ENCODE measurements at places on chromosomes 7 and 10.

DNA sequence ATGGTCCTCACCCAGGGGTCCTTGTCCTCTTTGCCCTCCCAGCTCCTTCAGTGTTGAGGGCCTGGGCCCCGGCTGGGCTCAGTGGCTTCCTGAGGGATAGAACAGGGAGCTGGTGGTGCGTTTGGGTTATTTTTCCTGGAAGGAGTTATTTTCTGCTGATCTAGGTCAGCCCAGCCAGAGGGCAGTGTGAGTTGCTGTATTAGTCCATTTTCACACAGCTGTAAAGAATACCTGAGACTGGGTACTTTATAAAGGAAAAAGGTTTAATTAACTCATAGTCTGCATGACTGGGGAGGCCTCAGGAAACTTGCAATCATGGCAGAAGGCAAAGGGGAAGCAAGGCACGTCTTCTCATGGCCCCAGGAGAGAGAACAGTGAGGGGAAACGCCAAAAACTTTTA lies 122.4 kb upstream of the PCBD1 start:
- no peak overlapping the region for H3K27ac ChIP-seq
- no peak for DNase-seq
- H3K4me1 ChIP-seq = peaks cover 8% of the 10 kb centered on the region
- H3K4me3 ChIP-seq = no peak overlapping the region

GRCh38 chr10:6361869-6362268 lies 159.1 kb downstream of the PFKFB3 start:
- H3K36me3 ChIP-seq = no peaks in the 10 kb centered on the region
- no peak for DNase-seq
- H3K4me3 ChIP-seq = no peak overlapping the region
- no peaks in the 10 kb centered on the region for H3K27me3 ChIP-seq

DNA sequence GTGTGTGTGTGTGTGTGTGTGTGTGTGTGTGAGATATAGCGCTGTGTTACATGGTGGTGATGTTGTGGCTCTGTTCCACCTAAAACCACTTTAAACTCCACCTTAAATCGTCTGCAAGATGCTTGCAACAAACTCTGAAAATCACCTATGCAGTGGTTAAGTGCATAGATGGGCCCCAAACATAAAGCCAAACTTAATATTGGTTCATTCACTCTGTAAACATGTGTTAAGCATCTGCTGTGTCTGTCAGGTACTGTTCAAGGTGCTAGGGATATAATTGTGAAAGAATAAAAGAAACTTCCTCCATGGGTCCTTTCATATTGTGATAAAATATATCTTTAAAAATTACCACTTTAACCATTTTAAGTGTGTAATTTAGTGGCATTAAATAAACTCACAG lies 645.4 kb upstream of the SORCS1 start:
- H3K36me3 ChIP-seq = no peaks in the 10 kb centered on the region
- no peak overlapping the region for H3K4me3 ChIP-seq
- no peaks in the 10 kb centered on the region for H3K4me1 ChIP-seq
- H3K27me3 ChIP-seq = no peaks in the 10 kb centered on the region

- no peak overlapping the region for H3K4me3 ChIP-seq
- H3K36me3 ChIP-seq = no peaks in the 10 kb centered on the region
- DNase-seq = no peak
- no peaks in the 10 kb centered on the region for H3K27me3 ChIP-seq
- H3K4me1 ChIP-seq = no peaks in the 10 kb centered on the region
These were observed 107.6 kb upstream of the PRSS58 start for GRCh38 chr7:142365410-142365842.

GRCh38 chr7:116395141-116395791 lies 104.3 kb upstream of the CAV2 start:
- no peaks in the 10 kb centered on the region for H3K4me1 ChIP-seq
- no peaks in the 10 kb centered on the region for H3K27me3 ChIP-seq
- peak overlapping the region; percentile 21 for H3K27ac ChIP-seq

DNA sequence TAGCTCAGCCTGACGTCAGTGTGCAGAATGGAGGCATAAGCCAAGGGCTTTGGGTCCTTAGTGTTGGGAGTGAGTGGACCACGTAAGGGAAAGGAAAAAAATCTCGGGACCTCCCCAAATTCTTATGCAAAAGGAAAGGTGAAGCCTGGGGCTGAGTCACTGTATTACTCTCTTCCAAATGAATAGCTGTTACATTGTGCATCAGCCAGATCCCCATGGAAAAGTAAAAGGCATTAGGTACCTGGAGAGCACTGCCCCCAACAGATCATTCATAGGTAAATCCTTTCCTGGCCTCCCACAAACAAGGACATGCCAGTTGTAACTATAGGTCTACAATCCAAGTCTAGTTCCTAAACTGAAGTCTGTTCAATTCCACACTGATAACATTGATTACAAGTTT lies 170.5 kb downstream of the C1GALT1 start:
- H3K27ac ChIP-seq = no peak overlapping the region
- no peak for DNase-seq
- H3K4me3 ChIP-seq = no peak overlapping the region
- no peaks in the 10 kb centered on the region for H3K27me3 ChIP-seq
- H3K4me1 ChIP-seq = no peaks in the 10 kb centered on the region
- H3K36me3 ChIP-seq = no peaks in the 10 kb centered on the region

- H3K27me3 ChIP-seq = peaks cover under 1% of the 10 kb centered on the region
- no peak overlapping the region for H3K27ac ChIP-seq
- H3K4me3 ChIP-seq = no peak overlapping the region
These were observed 22.8 kb upstream of the TARP start for GRCh38 chr7:38296059-38296857.

DNA sequence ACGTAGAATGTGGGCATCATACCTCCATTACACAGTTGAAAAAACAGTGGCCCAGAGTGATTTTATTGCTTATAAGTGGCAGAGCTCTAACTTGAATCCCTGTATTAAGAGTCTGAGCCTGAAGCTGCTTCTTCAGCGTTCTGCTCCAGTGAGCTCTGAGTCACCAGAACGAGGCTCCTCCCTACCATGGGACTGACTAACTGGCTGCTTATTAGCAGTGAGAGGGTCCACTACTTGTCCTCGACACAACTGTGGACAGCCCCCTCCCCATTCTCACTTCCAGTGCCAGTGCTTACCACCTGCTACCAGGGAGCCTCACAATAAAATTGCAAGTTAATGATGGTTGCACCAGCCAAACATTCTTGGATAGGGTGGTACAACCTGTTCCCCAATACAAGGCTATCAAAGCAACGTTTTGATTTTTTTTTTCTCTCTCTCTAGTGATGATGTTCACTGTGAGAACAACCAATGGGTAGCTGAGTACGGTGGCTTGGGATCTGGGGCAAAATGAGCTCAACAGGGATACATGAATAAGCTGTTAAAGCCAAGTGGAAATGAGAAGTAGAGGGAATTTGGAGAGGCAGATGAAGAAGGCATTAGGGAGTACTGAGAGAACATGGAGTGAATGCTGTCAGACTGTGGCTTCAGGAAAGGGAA lies 2.7 kb upstream of the NRG3 start:
- DNase-seq = no peak
- no peak overlapping the region for H3K4me3 ChIP-seq
- no peaks in the 10 kb centered on the region for H3K36me3 ChIP-seq

DNA sequence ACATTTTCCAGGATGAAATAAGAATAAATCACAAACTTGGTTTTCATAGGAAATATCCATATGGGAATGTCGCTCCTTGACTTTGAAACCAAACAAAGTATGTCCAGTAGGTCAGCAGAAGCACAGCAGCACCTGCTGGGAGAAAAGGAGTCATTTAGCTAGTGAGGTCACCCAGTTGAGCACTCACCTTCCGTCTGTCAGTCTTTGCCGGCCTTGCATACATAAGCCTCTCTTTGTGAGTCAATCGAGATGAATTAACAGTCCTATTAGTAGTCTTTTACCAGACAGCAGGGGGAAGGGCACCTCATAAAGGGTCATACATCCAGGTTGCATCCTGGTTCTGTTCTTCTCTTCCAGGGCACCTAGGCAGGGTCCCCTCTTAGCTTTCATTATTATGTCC lies 232.5 kb upstream of the FZD1 start:
- peaks cover 6% of the 10 kb centered on the region for H3K4me1 ChIP-seq
- no peaks in the 10 kb centered on the region for H3K36me3 ChIP-seq
- no peak overlapping the region for H3K4me3 ChIP-seq
- no peak for DNase-seq

DNA sequence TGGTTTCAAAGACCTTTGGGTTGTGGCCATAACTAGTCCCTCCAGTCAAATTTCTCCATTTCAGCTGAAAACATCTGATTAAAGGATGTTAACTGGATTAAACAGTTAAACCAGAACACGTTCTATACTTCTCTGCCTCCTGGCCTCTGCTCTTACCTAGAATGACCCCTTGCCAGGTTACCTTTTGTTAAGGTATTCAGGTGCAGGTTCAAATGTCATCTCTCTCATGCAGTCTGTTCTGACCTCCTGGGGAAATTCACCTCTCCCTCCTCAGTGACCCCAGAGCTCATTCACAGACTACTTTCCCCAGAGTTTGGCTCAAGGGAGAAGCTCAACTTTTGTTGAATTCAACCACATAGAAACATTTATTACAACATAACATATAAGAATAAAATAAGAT lies 67.8 kb downstream of the RELN start:
- H3K4me3 ChIP-seq = no peak overlapping the region
- H3K27ac ChIP-seq = no peak overlapping the region
- DNase-seq = no peak
- no peaks in the 10 kb centered on the region for H3K27me3 ChIP-seq
- no peaks in the 10 kb centered on the region for H3K4me1 ChIP-seq

GRCh38 chr7:2437136-2437535 lies 33.7 kb downstream of the CHST12 start:
- peaks cover 11% of the 10 kb centered on the region for H3K4me1 ChIP-seq
- no peak overlapping the region for H3K27ac ChIP-seq
- no peaks in the 10 kb centered on the region for H3K27me3 ChIP-seq
- peaks cover 53% of the 10 kb centered on the region for H3K36me3 ChIP-seq
- no peak overlapping the region for H3K4me3 ChIP-seq

- peaks cover 2% of the 10 kb centered on the region for H3K27me3 ChIP-seq
- no peak overlapping the region for H3K27ac ChIP-seq
- peak; percentile 32 for DNase-seq
- H3K4me3 ChIP-seq = no peak overlapping the region
- H3K36me3 ChIP-seq = no peaks in the 10 kb centered on the region
These were observed 11.2 kb downstream of the C10orf120 start for GRCh38 chr10:122688293-122688989.

DNA sequence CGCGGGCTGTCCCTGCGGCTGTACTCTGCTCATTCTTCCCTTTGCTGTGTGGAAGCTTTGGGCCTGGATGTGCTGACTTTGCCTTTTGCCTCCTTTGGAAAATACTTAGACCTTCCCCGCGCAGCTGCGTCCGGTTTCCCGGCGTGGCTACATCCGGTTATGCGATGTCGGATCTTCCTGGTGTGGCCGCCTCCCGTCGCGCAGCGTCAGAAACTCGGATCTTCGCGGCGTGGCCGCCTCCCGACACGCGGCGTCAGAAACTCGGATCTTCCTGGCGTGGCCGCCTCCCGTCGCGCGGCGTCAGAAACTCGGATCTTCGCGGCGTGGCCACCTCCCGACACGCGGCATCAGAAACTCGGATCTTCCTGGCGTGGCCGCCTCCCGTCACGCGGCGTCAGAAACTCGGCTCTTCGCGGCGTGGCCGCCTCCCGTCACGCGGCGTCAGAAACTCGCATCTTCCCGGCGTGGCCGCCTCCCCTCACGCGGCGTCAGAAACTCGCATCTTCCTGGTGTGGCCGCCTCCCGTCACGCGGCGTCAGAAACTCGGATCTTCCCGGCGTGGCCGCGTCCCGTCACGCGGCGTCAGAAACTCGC lies 50.2 kb upstream of the SUN1 start:
- no peak overlapping the region for H3K4me3 ChIP-seq
- peaks cover 43% of the 10 kb centered on the region for H3K4me1 ChIP-seq
- DNase-seq = no peak
- H3K27me3 ChIP-seq = no peaks in the 10 kb centered on the region
- H3K36me3 ChIP-seq = peaks cover 59% of the 10 kb centered on the region
- peak overlapping the region; percentile 80 for H3K27ac ChIP-seq

DNA sequence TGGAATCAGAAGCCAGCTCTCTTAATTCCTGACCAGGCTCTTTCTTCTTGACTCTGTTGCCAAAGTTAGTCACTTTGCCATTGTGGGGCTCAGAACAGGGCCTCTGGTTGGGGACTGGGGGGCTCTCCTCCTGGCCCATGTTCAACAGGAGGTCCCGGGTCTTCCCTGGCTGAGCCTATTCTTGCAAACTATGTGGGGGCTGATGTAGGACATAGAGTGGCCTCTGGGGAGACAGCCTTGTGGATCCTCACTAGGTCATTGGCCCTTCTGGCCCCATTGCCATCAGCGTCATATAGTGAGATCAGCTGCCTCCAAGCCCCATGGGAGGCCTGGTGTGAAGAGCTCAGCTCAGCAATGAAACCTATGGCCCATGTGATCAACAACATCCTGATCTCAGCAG lies 77.6 kb upstream of the LEP start:
- peaks cover 18% of the 10 kb centered on the region for H3K4me1 ChIP-seq
- H3K27ac ChIP-seq = no peak overlapping the region
- no peak overlapping the region for H3K4me3 ChIP-seq
- no peak for DNase-seq

- no peak overlapping the region for H3K27ac ChIP-seq
- H3K4me3 ChIP-seq = no peak overlapping the region
- no peaks in the 10 kb centered on the region for H3K36me3 ChIP-seq
- DNase-seq = no peak
These were observed 578.3 kb downstream of the ETV1 start for GRCh38 chr7:13411151-13411550.

GRCh38 chr7:24403557-24403956 lies 119.6 kb downstream of the NPY start:
- no peak overlapping the region for H3K4me3 ChIP-seq
- H3K4me1 ChIP-seq = no peaks in the 10 kb centered on the region
- no peaks in the 10 kb centered on the region for H3K36me3 ChIP-seq
- H3K27ac ChIP-seq = no peak overlapping the region
- DNase-seq = no peak

DNA sequence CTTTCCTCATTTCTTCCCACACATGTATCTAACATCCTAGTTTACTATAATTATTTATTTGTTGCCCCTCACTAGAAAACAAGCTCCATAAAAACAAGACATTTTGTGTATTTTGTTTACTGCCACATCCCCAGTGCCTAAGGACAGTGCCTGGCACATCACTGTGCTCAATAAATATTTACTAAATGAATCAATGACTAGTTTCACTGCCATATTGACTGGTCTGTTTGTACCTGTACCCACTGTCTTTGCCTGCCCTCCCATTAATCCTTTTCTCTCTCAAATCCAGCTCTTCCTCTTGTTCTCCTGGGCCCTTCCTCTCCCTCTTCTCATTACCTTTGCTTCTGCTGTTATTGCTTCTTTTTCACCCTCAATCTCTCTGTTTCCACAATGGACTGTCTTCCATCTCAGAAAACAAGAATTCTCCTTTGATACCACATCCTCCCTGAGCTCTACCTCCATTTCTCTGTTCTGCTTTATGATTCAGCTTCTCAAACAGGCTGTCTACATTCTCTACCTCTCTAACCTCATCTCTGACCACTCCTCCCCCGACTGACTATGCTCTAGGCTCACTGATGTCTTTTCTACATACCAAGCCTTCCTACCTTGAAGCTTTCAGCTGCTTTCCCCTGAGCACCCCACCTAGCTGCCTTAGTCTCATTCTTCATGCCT lies 8.3 kb upstream of the FAM133B start:
- no peak overlapping the region for H3K27ac ChIP-seq
- no peak for DNase-seq
- no peak overlapping the region for H3K4me3 ChIP-seq

- H3K27me3 ChIP-seq = no peaks in the 10 kb centered on the region
- H3K4me3 ChIP-seq = no peak overlapping the region
- no peak for DNase-seq
- H3K27ac ChIP-seq = no peak overlapping the region
- no peaks in the 10 kb centered on the region for H3K36me3 ChIP-seq
- H3K4me1 ChIP-seq = peaks cover 5% of the 10 kb centered on the region
These were observed 48.4 kb downstream of the PRR15 start for GRCh38 chr7:29611941-29612544.
